ENCODE measurements at places on chromosomes 3 and 15.

GRCh38 chr15:78841376-78841706, 30.1 kb upstream of the ADAMTS7 start:
- no peak for DNase-seq

- DNase-seq: no peak
Observed at GRCh38 chr15:64903326-64903950, 8.3 kb upstream of the ANKDD1A start.

DNA sequence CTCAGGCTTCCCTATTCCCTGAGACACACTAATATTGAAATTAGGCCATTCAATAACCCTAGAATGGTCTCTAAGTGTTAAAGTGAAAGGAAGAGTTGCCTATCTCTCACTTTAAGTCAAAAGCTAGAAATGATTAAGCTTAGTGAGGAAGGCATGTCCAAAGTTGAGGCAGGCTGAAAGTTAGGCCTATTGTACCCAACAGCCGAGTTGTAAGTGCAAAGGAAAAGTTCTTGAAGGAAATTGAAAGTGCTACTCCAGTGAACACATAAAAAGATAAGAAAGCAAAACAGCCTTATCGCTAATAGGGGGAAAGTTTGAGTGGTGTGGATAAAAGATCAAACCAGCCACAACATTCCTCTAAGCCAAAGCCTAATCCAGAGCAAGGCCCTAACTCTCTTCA, 117.9 kb upstream of the SPATA12 start:
- no peak for DNase-seq

GRCh38 chr3:64311424-64312061, 86.3 kb upstream of the PRICKLE2 start:
- DNase-seq: no peak

DNA sequence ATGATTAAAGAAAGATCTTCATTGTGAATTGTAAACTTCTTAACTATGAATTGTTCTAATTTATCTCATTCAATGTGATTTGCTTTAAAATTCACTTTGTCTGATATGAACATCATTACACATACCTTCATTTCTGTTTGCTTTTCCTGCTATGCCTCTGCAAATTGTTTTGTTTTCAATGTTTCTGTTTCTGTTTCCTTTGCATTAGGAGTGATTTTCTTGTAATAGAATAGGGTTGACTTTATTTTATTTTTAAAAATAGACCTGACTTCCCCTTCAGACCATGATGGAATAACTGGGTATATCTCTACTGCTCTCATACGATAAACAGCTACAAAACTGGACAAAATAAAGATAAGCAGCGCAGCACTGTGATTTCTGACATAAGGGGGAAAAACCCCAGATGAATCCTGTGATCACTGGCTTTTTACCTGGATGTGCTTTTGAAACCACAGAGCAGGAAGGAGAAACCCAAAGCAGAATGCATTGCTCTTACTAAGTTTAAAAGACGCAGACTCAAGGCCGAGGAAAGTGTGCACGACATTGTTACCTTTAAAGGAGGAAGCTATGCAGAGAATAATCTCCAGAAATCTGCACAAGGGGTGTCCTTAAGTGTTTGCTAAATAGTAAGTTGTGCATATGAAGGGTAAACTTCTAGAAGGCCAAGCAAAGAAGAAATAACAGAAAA, 420.2 kb downstream of the TBC1D5 start:
- no peak for DNase-seq

GRCh38 chr3:141933421-141934300, 57.2 kb downstream of the ATP1B3 start:
- no peak for DNase-seq

DNA sequence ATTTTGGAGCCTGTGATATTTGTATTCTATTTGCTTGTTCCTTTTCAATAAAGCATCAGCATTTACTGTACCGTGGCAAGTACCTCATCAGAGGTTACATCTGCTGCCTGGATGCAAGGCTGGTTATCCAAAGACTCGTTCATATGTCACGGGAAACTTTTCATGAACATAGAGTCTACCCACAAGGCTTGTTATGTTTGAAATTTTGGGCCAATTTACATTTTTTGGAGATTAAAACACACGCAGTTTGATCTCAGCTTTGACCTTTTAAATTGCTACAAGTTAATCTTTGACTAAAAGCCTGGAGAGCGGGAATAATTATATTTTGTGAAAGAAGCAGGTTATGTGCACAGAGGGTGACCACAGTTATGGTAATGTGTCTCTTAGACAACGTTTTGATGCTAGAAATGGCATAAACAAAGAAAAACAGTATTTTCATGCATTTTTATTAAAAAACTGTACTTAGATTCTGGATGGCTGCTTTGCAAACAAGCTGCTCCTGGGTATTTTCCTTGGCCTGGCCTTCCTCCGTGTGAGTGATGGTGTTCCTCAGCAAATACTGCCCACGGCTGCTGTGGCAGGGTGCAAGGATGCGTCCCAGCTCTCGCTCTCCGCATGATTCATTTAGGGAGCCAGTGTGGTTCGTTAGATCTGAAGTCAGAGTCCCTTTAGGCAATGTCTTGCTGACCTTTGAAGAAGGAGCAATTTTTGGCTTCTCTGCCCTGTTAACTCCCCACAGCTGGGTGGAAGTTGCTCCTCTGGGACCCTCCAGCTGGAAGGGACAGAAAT, 27.1 kb downstream of the CHST2 start:
- DNase-seq: no peak

DNA sequence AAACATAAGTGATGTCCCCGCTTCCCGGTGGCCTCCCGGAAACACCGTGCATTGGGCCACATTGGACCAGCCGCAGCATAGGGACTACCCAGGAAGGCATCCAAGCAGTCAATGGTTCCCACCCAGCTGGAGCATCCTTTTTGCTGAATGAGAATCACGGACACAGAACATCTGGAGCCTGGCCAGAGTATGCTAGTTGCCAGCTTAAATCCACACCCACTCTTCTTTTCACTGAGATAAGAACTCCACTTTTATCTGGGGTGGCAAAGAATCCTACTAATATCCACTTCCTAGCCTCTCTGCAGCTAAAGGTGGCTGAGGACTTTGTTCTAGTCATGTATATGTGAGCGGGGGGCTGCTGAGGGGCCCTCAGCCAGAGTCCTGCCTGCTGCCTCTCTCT, 95.2 kb upstream of the PLXNA1 start:
- no peak for DNase-seq

DNA sequence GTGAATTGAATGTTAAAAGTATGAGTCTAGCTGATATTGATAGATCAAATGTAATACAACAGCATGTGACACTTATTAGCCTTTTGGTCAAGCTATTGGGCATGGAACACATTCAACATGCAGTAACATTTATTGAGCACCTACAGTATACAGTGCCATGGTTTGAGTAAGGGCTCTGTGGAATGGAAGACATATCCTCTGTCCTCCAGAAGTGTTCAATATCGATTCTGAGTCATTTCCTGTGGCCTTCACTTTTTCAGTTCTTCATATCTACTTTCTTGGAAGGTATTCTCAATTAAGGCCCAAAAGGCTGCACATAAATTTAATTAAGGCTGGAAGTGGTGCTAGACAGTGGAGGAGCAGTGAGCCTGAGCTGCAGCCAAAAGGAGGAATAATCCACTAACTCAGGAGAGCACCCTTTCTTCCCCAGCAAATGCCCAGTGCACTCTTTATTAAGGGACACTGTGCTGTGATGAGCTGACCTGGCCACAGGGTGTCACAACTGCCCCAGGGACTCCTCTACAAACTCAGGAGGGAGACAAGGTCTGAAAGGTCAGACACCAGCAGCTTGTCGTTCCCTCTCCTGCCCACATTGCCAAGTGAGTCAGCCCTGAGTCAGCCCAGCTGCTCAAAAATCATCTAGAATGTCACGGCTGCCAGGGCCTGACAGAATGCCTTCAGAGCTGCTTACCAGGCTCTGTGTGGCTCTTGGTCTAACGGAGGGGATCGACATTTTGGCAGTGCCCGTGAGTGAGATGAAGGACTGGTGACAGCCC, 544.8 kb downstream of the AGBL1 start:
- peak; percentile 67 for DNase-seq

DNA sequence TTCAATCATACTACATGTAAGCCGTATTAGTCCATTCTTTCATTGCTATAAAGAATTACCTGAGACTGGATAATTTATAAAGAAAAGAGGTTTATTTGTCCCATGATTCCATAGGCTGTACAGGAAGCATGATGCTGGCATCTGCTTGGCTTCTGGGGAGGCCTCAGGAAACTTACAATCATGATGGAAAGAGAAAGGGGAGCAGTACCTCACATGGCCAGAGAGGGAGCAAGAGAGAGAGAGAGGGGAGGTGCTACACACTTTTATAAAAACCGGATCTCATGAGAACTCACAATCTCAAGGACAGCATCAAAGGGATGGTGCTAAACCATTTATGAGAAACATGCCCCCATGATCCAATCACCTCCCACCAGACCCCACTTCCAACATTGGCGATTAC, 14.3 kb upstream of the CLASP2 start:
- no peak for DNase-seq

DNA sequence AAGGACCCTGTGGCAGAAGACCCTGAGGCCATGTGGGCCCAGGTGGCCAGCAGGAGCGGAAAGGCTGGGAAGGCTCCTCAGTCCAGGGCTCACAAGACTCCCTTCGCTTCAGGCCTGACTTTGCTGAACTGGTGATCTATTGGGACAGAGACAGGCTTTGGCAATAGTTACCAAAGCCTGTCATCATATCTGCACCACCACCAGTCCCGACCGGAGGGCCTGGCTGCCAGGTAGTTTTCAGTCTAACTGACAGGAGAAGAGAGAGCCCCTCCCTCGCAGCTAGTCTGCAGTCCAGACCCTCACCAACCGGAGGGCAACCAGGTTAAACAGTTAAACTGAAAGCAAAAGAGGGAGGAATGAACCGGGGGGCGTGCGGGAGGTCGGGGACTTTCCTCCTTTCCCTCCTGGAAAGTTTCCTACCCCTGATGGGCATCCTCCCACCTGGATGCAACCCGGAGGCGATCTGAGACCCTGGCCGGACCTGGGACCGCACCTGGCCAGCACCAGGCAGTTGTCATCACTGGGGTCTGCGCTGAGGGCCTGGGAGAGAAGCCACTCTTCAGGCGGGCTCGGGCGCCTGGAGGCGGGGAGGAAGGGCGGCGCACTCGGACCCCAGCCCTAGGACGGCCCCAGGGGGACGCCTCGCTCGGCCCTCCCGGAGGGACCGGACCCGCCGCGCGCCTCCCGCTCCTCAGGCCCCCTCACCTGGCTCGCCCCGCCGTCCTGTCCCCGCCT, 435 bp downstream of the RAB27A start:
- no peak for DNase-seq

DNA sequence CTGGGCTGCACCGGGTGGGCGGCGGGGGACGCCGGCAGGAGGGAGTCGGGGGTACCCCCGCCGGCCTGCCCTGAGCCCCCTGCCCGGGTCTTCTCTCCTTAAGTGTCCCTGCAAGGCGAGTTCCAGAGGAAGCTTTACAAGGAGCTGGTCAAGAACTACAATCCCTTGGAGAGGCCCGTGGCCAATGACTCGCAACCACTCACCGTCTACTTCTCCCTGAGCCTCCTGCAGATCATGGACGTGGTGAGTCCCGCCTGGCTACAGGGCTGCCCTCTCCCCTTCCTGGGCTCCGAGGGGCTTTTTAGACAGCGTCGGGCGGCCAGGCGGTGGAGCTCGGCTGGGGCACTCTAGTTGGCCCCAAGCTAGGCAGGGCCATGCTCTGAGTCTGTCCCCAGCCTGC, 480 bp downstream of the CHRNA7 start:
- no peak for DNase-seq

GRCh38 chr3:66398228-66399025, 102.4 kb downstream of the LRIG1 start:
- DNase-seq: no peak

DNA sequence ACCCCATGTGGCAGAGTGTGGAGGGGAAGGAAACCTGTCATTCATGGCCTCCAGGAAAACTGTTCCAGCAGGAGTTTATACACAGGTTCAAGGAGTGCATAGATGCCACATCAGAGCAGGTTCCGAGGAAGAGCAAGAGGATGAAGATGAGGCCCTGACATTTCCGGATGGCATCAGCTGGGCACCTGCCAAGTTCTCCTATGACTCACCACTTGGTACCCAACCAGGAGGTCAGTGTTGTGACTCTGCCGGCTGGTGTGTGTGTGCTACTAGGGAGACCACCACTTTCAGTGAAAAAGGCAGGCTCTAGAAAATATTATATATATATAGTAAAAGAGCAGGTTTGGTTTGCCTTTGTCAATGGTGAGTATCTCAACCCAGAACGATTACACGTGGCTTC, 69.3 kb downstream of the NTRK3 start:
- DNase-seq: peak; percentile 26

DNA sequence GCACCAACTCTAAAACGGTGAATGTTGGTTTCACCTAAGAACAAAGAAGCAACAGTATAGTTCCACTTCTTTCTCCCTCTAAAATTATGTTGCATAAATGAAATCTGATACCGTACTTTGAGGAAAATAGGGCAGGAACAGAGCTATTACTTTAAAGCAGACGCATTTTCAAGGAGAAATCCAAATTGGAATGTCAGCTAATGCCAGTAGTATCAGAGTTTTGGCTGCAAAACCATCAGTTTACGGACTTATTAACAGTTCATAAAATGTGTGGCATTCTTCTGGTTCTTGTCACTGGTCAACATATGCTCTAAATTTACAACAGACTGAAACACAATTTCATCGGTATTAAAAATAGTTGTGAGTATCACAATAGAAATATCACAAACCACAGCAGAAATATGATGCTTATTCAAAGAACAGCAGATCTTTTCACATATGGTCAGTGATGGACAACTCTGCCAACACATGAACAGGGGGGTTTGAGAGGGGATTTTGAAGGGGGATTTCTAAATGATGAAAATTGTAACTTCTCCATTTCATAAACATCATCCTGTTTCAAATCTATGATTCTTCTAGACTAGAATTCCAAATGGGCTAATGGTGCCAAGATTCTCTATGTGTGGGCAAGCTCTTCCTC, 38.7 kb upstream of the ROBO2 start:
- no peak for DNase-seq

DNA sequence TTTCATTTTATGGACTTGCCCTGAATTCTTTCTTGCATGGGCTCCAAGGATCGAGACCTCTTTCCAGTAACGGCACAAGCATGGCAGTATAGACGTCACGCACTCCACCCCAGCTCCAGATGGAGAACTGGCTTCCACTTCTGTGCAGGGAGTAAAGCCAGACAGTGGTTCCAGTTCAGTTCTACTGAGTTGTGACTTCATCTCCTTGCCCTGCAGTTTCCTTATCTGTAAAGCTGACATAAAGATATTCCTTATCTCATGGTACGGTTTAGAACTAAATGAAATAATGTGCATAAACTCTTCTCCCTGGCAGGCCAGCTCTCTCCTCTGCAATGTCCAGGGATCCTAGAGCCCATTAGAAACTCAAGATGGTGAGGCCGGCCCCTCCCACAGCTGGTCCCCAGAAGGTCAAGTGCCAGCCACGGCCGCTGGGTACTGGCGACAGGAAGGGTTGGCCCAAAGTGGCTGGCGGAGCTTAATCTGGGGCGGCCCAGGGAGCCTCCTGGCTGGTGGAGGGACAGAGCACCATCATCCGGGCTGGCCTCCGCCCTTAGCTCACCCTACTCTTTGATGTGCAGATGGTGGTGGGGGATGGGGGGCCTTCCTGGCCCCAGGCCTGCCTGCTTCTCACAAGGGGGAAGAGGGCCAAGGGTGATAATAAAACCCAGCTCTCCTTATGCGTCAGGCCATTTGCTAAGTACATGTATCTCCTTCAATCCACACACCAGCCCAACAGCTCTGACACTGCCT, 7.2 kb downstream of the MESP2 start:
- no peak for DNase-seq

GRCh38 chr3:28243424-28244106, 2.1 kb downstream of the CMC1 start:
- no peak for DNase-seq

GRCh38 chr3:116423374-116423773, 21.9 kb downstream of the LSAMP start:
- peak; percentile 14 for DNase-seq

- no peak for DNase-seq
Observed at GRCh38 chr3:120767106-120767505, 24.6 kb downstream of the GTF2E1 start.
